Naive thymus-derived CD4-positive, alpha-beta T cell (primary cell): ENCODE measurements at places on chromosomes 6 and 20. TPM values are rescaled to one million over a fixed set of nuclear protein-coding genes. Genes with fewer than 3 reads are reported as not detected.

DNA sequence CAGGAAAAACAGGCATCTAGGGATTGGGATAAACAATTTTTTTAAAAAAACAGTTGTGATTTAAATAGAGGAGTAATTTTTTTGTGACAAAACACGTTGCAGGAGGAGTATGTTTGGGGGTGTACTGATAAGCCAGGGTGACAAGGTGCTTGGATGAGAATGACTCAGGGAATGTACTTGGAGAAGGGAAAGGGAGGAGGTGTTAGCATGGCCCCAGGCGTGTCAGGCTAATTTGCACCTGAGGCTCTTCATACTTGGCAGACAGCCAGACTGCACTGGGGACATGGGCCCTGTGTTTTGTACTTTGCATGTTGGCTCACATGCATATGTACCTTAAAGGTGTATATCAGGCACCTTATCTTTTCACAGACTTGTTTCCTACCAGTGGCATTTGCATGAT, 22.8 kb downstream of the PANK2 start:
- H3K27ac ChIP-seq = no peak overlapping the region
- H3K4me1 ChIP-seq = peaks cover 5% of the 10 kb centered on the region
- no peak for DNase-seq

- DNase-seq = no peak
- H3K27ac ChIP-seq = no peak overlapping the region
- H3K4me3 ChIP-seq = no peak overlapping the region
- no peaks in the 10 kb centered on the region for H3K27me3 ChIP-seq
- H3K4me1 ChIP-seq = no peaks in the 10 kb centered on the region
- no peaks in the 10 kb centered on the region for H3K36me3 ChIP-seq
These were observed 332.3 kb downstream of the PTPRT start for GRCh38 chr20:42857446-42857845.

DNA sequence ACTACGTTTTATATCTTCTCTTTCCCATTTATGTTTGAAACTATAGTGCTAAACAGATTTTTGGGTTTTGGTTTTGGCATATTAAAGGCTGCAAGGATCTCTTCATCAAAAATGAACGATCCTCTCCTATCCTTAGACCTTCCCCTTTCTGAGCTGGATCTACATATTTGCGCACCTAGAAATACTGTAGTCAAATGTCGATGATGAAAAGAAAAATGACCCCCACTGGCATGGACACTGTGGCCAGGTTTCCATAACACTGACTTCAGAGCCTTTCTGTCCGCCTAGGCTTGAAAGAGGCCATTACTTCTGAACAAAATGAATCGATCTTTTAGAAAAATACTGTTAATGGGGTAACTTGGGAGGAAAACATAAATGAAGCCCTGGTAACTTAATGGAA, 5.8 kb downstream of the FLRT3 start:
- no peak overlapping the region for H3K4me3 ChIP-seq
- H3K27me3 ChIP-seq = no peaks in the 10 kb centered on the region
- no peaks in the 10 kb centered on the region for H3K36me3 ChIP-seq
- no peak for DNase-seq
- H3K27ac ChIP-seq = no peak overlapping the region

- no peaks in the 10 kb centered on the region for H3K36me3 ChIP-seq
- H3K4me3 ChIP-seq = no peak overlapping the region
- DNase-seq = no peak
- no peaks in the 10 kb centered on the region for H3K27me3 ChIP-seq
- peaks cover 69% of the 10 kb centered on the region for H3K4me1 ChIP-seq
These were observed 64.4 kb downstream of the PREX1 start for GRCh38 chr20:48763216-48763914.

DNA sequence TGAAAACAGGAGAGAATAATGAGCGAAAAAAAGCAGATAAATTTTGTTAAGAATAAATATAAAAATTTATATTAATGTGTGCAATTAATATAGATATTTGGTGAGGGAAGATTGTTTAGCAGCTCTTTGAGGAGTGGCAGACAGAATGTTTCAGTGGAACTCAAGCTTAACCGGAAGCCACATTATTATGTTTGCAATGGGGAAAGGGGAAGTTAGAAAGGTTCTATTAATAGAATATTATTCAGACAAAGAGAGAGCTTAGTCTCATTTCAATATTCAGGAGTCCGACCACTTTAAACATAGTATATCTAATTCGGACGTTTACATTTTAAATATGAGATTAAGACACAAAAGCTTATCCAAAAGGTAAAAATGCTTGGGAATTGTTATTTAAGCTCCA, 81.6 kb upstream of the KHDRBS2 start:
- no peaks in the 10 kb centered on the region for H3K4me1 ChIP-seq
- no peaks in the 10 kb centered on the region for H3K27me3 ChIP-seq
- no peak overlapping the region for H3K27ac ChIP-seq
- no peak overlapping the region for H3K4me3 ChIP-seq
- no peaks in the 10 kb centered on the region for H3K36me3 ChIP-seq

Gene KHDC1L
- not detected for total RNA-seq

DNA sequence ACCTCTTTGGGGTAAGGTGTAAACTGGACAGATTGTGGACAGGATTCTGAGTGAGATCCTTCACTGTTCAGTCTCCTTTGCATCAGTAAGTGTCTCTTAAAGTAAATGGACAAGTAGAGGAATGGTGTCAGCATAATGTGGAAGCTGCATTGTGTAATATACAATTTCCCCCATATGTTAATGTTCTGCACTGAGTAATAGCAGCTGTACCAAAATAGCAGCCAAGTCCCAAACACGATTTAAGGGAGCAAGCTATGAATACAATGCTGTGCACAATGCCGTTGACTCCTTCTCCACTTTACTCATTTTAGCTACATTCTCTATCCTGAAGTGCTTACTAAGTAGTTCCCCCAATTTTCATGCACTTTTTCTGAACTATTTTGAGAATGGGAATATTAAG, 21.1 kb upstream of the TRIM26 start:
- H3K27ac ChIP-seq = no peak overlapping the region
- no peaks in the 10 kb centered on the region for H3K27me3 ChIP-seq
- no peaks in the 10 kb centered on the region for H3K4me1 ChIP-seq
- no peaks in the 10 kb centered on the region for H3K36me3 ChIP-seq
- no peak overlapping the region for H3K4me3 ChIP-seq

GRCh38 chr6:157224178-157224950, 99.0 kb downstream of the TMEM242 start:
- H3K4me1 ChIP-seq = peaks cover 15% of the 10 kb centered on the region
- no peaks in the 10 kb centered on the region for H3K36me3 ChIP-seq
- no peak overlapping the region for H3K4me3 ChIP-seq
- H3K27me3 ChIP-seq = no peaks in the 10 kb centered on the region

Gene KCNK15
- 0.19 TPM in 1 of 2 replicates, not detected in the other for total RNA-seq

GRCh38 chr20:25136643-25137559, 55.0 kb upstream of the VSX1 start:
- no peak overlapping the region for H3K27ac ChIP-seq
- DNase-seq = no peak
- no peaks in the 10 kb centered on the region for H3K36me3 ChIP-seq
- no peaks in the 10 kb centered on the region for H3K4me1 ChIP-seq
- H3K4me3 ChIP-seq = no peak overlapping the region

- H3K36me3 ChIP-seq = no peaks in the 10 kb centered on the region
- H3K4me1 ChIP-seq = no peaks in the 10 kb centered on the region
- H3K27ac ChIP-seq = no peak overlapping the region
These were observed 76.0 kb downstream of the MAP7 start for GRCh38 chr6:136474241-136474640.

DNA sequence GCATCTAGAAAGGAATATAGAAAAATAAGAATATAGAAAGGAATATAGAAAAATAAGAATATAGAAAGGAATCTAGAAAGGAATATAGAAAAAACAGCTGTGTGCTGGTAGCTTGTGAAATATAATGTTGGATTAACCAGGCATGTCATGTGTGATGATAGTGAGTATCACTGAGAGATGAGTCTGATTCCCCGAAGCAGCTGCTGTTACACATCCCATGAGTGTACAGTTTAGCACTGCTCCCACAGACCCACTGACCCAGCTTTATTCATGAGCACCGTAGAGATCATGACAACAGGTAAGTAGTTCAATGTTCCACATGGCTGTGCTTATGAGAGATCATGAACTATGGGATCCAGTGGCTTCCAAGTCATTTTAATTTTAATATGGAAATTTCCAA, 64.8 kb downstream of the SLC22A3 start:
- no peaks in the 10 kb centered on the region for H3K36me3 ChIP-seq
- H3K4me1 ChIP-seq = no peaks in the 10 kb centered on the region
- H3K27ac ChIP-seq = no peak overlapping the region
- no peak overlapping the region for H3K4me3 ChIP-seq
- no peaks in the 10 kb centered on the region for H3K27me3 ChIP-seq

DNA sequence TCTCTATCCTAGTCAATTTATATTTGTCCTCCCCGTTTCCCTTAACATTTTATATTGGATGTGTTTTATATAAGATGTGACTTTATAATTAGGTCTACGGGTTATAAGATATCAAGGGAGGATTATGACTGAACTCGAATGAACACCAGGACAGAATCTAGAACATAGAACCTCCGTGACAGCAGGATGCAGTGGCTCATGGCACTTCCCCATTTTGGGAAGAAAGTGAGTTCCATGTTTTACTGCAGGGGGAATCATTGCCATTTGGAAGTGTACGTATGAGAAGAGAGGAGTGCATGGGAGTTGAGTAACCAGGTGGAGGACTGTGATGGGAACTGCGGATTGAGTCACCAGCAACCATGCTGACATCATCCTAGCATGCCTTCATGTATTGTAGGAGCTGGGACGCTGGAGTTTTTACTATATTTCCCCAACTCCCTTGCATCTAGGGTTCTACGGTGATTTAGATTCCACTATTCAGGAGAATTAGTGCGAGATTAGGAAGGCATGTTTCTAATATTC, 56.1 kb upstream of the FOXC1 start:
- no peaks in the 10 kb centered on the region for H3K27me3 ChIP-seq
- DNase-seq = no peak
- no peaks in the 10 kb centered on the region for H3K36me3 ChIP-seq
- H3K27ac ChIP-seq = no peak overlapping the region

GRCh38 chr6:80550748-80551147, 444.3 kb downstream of the BCKDHB start:
- no peaks in the 10 kb centered on the region for H3K36me3 ChIP-seq
- no peaks in the 10 kb centered on the region for H3K27me3 ChIP-seq

Gene KIAA0408
- 0.85 TPM for total RNA-seq

Gene GLP1R
- total RNA-seq = not detected

DNA sequence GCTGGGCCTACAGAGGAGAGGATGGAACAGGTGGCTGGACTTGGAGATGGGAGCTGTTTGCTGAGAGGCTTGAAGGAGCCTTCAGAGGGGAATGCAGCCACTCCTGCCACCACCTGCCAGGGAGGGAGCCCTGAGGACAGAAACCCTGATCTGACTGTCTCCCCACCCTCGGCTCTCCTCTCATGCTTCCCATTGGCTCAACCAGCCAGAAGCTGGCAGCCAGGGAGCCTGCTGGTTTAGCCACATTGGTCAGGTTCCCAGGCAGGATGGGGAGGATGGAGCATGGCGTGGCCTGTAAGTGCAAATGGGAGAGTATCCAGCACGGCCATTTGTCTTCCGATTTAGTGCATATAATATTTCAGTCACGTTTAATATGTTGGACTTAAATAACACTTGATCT, 12.8 kb downstream of the TREM1 start:
- no peaks in the 10 kb centered on the region for H3K36me3 ChIP-seq
- no peak overlapping the region for H3K4me3 ChIP-seq
- no peaks in the 10 kb centered on the region for H3K27me3 ChIP-seq
- no peaks in the 10 kb centered on the region for H3K4me1 ChIP-seq

Gene ARFGEF2
- 29.9 TPM for total RNA-seq

DNA sequence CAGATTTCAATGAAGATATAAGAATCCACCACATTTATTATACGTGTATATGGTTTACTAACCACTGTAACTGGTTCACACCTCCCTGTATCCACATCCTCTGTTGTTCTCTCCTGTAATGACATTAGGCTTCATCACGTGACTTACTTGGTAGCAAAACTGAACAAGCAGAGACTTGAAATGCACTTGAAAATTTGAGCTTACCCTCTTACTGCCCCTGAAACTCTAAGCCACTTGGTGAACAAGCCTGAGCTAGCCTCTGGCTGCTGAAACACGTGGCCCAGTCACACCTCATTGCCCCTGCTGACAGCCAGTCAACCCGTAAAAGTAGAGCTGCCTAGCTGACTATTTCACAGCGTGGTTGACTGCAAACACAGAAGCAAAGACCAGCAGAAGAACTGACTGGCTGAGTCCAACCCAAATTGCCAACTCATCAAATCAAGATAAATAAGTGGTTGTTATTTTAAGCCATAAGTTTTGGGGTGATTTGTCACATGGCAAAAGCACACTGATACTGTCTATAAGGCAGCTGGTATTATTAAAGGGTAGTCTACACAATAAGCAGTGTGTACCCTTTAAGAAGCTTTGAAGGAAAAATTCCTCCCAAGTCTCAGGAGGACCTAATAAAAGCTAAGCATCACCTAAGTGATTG, 109.0 kb downstream of the RALGAPA2 start:
- peaks cover 15% of the 10 kb centered on the region for H3K4me1 ChIP-seq
- H3K36me3 ChIP-seq = peaks cover 30% of the 10 kb centered on the region
- no peaks in the 10 kb centered on the region for H3K27me3 ChIP-seq

Gene CST4
- total RNA-seq = not detected

- no peak for DNase-seq
- H3K27me3 ChIP-seq = no peaks in the 10 kb centered on the region
- no peak overlapping the region for H3K27ac ChIP-seq
- no peaks in the 10 kb centered on the region for H3K4me1 ChIP-seq
- H3K4me3 ChIP-seq = no peak overlapping the region
These were observed 36.0 kb upstream of the IRF4 start for GRCh38 chr6:355373-356208.

- no peak overlapping the region for H3K27ac ChIP-seq
- no peaks in the 10 kb centered on the region for H3K4me1 ChIP-seq
- H3K36me3 ChIP-seq = no peaks in the 10 kb centered on the region
These were observed 7.0 kb downstream of the TMEM200A start for GRCh38 chr6:130372786-130373185.

DNA sequence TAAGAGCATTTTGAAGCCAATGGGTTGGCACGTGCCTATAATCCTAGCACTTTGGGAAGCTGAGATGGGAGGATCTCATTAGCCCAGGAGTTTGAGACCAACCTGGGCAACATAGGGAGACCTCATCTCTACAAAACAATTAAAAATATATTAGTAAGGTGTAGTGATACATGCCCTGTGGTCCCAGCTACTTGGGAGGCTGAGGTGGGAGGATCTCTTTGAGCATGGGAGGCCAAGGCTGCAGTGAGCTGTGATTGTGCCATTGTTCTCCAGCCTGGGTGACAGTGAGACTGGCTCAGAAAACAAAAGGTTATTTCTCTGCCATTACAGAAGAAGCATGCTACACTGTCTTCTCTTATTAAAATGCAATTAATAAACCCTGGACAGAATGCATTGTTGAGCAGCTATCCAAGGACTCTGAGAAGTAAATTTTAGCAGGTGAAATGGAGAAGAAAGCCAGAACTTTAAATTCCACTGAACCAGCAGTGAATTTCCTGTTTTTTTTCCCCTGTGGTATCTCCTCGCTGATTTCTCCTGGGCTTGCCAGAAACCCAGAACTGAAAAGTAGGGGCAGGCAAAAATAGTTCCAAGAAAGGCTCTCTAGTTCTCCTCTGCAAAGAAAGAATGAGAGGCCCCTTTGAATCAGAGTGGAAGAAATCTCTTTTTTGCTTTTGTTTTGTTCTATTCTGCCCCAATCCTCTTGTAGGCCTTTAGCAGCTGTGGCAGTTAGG, 8.4 kb downstream of the AMD1 start:
- no peaks in the 10 kb centered on the region for H3K27me3 ChIP-seq
- no peak for DNase-seq
- H3K4me3 ChIP-seq = no peak overlapping the region
